ENCODE measurements at places on chromosomes 7 and 10.
A peak's percentile ranks its signal among the peaks of the same experiment; 100 is the strongest.

DNA sequence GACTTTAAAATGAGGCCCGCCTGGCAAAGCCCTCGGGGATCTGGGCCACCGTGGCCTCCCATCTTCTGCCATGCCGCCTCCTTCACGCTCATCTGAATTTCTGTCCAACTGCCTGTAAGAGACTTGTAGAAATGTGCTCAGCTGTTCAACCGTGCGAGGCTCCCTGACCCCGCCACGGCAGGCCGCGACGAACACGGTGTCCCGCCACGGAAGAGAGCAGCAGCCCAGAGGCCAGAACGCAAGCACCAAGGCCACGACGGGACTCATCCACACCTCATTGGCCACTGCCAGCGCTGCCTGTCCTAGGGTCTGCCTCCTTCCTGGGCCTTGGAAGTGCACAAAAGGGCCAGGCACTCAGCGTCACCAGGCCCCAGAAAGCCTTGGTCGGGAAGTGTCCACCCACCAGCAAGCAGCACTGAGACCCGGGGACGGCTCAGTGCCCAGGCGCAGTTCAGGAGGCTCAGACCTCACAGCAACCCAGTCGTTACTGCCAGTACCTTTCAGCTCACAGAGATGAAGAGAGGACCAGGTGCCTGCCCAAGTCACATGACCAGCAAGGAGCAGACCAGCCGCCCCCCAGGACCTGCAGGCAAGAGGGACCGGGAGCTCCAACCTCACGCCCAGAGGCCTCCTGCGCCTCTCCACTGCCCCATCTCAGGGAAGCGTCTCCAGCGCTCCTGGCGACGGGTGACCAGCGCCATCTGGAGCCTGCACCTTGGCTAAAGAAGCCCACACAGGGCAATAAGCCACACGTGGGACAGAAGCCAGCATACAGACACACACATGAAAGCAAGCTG is 85.9 kb downstream of the MAD1L1 start:
- DNase-seq = no peak

GRCh38 chr7:101586078-101586905 is 42.8 kb downstream of the MYL10 start:
- no peak for DNase-seq

GRCh38 chr10:87575851-87576250 is 71.2 kb downstream of the MINPP1 start:
- no peak for DNase-seq

DNA sequence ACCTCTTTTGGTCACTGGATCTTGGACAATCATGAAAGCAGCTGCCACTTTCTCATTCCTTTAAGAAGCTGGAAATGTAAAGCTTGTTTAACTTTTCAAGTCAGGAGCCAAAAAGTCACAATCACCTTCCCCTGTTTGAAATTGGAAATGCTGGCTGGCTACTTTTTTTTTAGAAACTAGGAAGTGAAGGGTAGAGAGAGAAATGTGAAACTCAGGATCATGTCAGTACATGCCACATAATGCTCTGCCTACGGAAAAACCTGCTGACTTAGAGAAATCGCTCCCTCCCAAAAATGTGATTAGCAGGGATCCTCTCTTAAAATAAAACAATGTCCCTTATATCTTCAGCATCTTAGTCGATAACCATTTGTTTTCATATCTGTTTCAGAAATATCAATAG is 188.4 kb upstream of the C7orf33 start:
- no peak for DNase-seq

GRCh38 chr10:21521751-21522533 is 3.5 kb downstream of the SKIDA1 start:
- no peak for DNase-seq

DNA sequence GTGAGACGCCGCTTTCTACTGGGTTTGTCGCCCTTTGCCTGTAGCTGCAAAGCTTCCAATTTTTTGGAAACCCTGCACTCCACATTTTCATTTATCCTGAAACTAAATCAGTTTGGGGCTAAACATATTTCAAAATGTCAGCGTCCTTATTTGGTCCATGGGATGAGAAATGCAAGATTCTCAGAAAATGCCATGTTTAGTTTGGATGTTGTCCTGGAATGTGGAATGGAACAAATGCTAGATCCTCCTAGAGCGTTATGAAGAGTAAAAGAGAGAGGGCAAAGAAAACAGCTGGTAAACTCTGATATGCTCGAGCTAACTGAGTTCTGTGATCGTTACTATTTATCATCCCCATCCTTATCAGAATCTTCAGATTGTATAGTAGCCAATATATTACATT is 236.9 kb downstream of the KLF6 start:
- no peak for DNase-seq

- no peak for DNase-seq
Measured at GRCh38 chr7:118572604-118573003, 348.1 kb downstream of the ANKRD7 start.

DNA sequence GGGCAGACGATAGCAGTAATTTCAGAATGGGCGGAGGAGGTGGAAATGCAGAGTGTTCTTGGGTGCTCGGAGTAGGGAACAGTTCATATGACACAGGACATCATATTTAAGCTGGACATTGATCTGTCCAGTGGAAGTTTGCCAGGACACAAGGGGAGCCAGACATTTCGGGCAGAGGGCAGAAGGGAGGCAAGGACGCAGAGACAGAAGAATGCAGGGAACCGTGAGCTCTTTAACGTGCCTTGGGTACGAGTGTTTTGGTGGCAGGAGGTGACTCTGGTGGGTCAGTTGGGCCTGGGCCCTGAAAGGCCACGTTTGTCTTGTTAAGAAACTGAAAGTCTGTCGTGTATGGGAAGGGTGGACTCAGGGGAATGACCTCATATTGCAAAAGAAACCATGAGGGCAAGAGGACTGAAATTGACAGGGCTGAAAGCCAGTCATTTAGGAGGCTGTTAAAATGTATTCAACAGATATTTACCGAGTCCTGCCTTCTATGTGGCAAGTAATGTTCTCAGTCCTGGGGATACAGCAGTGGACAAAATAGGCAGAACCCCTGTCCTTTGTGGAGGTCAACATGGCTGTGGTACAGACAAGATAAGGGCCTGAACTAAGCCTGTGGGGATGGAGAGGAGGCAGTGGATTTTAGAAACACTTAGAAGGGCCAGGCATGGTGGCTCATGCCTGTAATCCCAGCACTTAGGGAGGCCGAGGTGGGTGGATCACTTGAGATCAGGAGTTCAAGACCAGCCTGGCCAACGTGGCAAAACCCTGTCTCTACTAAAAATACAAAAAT is 2.2 kb downstream of the OPTN start:
- no peak for DNase-seq

DNA sequence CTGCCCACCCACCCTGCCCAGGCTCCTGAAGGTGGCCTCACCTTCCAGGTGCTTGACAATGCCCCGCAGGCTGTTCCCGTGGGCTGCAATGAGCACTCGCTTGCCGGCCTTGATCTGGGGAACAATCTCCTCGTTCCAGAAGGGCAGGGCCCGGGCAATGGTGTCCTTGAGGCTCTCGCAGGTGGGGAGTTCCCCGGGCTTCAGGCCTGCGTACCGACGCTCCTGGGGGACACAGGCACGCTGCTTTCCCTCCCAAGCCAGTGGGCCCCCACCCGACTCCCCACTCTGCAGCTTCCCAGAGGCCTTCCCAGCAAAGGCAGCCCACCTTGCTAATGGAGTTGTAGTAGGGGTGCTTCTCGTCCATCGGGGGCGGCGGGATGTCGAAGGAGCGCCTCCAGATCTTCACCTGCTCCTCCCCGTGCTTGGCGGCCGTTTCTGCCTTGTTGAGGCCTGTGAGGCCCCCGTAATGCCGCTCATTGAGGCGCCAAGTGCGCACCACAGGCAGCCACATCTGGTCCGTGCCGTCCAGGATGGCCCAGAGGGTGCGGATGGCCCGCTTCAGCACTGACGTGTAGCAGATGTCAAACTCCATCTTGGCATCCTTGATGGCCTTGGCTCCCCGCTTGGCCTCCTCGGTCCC is 456 bp downstream of the PGAM2 start:
- DNase-seq = no peak

DNA sequence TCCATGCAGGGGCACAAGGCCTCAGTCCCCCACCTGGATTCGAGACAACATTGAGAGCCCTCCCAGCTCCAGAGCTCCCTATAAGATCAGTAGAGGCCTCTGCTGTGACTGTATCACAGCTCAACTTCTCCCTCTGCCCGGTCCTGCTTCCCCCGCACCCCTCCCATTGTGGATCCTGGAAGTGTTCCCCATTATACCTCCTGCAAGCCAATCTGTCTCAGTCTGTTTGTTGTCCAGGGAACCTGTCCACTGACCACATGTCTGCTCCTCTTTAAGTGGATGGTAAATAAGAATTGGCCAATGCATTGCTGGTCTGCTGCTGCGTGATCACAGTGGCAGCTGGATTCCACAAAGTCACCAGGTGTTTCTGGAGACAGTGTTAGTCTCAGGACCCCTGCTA is 259.7 kb upstream of the HABP2 start:
- DNase-seq = no peak

DNA sequence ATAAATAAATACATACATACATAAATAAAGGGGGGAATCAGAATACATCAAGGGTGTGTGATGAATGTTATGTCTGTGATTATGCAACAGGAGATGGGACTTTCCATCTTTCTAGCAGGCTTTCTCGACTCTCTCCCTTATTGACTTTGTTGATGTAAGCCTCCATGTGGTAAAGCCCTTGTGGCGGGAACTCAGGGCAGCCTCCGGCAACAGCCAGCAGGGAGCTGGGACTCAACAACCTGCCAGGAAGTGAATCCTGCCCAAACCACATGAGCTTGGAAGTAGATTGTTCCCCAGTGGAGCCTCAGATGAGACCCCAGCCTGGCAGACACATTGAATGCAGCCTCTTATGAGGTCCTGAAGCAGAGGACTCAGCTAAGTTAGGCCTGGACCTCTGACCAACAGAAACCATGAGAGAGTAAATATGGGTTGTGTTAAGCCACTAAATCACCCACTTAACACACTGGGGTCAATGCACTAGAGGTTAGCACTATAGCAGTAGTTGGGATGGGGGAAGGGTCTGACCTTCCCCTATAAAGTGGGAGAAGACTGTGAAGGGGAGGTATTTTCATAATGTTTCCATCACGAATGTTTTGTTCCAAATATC is 104.0 kb downstream of the JCAD start:
- DNase-seq = no peak

DNA sequence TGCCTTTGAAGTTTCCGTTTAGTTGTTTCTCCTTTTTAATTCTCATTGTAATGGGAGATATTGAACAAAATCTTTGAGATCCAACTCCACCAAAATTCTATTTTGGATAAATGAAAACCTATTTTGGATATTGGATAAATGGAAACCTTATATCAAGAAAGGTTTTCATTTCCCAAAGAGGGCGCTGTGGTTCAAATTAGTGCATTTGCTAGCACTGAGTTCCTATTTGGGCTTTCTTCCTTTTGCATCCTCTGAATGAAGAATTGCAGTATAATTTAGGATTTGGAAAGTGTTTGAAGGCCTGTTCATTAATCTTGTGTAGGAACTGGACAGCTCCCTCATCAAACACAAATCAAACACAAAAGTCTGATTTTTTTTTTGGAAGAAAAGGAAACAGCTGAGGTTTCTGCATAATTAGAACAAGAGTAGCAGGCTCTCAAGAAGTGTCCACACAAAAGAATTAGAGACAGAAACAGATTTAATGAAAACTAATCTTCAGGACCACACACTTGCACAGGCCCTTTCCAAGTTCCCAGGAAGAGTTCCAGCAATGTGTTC is 80.8 kb upstream of the KLF14 start:
- DNase-seq = peak; percentile 31

- no peak for DNase-seq
Measured at GRCh38 chr7:98470485-98471240, 69.8 kb upstream of the BAIAP2L1 start.

- DNase-seq = peak; percentile 12
Measured at GRCh38 chr10:108970016-108970415, 953.3 kb downstream of the XPNPEP1 start.

- no peak for DNase-seq
Measured at GRCh38 chr10:33326933-33327332, 7.5 kb downstream of the NRP1 start.

DNA sequence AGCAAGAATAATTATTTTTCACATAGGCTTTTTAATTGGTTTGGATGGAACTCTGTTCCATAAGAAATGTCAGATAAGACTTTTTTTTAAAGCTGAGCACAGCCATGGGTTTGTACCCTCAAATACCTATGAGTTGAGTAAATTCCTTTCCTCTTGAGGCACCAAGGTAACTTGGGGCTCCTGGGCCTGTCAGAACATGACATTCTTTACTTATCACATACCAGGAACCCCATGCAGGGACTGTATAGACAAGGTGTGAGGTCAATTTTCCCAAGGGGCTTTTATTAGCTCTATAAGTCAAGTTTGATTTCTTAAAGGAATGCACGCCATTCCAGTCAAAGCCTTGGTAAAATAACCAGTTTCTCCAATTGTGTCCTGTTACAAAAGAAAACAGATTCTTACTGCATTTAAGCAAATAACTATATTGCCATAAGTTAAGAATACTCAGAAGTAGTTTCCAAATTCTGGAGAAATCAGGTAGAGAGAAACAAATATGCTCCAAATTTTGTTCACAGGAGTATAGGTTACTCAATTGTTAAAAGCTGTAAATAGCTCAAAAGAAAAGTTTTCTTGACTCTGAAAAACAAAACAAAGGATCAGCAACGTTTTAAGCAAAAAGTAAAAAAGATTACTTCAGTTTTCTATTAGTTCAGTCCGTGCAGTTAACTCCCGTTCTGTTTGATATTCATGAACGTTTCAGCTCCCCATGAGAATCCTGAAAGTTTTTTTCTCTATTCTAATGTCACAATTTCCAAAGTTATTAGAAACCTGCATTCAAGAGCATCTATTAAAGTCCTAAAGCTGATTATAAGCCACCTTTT is 167.5 kb upstream of the NAMPT start:
- DNase-seq = no peak
